Activated T-helper 1 cell treated with anti-CD3 and anti-CD28 coated beads, Interleukin-2, amount 50 U/mL, for 16 hours (primary cell): ENCODE measurements at places on chromosomes 12 and 14.

GRCh38 chr12:92496790-92497189 lies 206.0 kb upstream of the PLEKHG7 start:
- no peak for DNase-seq

- no peak for DNase-seq
Measured at GRCh38 chr12:5396541-5396940, 35.4 kb upstream of the NTF3 start.

DNA sequence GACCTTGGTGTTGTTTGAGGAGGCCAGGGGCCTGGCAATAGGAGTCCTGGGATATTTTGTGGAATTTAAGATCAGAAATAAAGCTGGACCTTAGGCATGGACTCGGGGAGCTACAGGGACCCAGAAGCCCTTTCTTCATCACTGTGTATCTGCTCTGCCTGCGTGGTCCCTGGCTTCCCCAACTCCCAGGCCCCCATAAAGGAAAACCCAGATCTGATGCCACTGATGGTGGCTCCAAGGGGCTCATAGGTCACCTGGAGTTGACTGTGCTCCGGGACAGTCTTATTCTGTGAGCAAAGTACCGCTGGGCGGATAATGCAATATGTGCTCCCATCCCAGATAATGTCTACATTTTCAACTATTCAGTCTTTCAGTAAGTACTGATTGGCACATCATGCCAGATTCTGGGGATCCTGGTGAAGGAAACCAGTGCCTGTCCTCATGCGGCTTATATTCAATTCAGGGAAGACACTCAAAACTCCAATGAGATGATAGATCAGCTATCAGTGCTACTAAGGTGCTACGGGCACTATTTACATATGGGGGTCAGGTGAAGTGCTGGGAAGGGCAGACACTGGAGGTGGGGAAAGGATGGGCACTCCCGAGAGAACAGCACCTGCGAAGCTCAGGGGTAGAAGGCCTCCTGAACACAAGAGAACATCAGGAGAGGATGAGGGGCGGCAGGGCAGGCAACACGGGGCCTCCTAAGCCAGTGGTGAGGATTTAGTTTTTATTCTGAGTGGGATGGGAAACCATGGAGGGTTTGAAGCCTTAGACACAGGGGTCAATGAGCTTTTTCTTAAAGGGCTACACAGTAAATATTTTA lies 5.5 kb upstream of the SELPLG start:
- no peak for DNase-seq

- DNase-seq: no peak
Measured at GRCh38 chr12:67996347-67996746, 7.1 kb downstream of the IFNG-AS1 start.

- no peak for DNase-seq
Measured at GRCh38 chr12:112830901-112831300, 39.4 kb downstream of the RPH3A start.

DNA sequence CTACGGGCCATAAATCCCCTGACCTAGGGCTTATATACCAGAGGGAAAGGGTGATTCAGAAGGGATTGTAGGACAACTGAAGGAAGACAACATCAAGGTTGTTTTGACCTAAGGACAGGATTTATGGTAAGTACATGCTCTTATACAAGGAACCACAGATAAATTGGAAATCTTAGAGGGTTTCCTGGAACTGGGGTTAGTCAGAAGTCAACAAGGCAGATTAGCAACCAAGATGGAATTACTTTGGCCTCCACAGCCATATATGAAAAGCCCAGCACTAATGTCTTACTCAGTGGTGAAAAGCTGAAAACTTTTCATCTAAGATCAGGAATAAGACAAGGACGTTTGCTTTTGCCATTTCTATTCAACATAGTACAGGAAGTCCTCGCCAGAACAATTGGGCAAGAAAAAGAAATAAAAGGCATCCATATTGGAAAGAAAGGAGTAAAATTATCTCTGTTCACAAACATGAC lies 5.4 kb downstream of the TMBIM4 start:
- no peak for DNase-seq

DNA sequence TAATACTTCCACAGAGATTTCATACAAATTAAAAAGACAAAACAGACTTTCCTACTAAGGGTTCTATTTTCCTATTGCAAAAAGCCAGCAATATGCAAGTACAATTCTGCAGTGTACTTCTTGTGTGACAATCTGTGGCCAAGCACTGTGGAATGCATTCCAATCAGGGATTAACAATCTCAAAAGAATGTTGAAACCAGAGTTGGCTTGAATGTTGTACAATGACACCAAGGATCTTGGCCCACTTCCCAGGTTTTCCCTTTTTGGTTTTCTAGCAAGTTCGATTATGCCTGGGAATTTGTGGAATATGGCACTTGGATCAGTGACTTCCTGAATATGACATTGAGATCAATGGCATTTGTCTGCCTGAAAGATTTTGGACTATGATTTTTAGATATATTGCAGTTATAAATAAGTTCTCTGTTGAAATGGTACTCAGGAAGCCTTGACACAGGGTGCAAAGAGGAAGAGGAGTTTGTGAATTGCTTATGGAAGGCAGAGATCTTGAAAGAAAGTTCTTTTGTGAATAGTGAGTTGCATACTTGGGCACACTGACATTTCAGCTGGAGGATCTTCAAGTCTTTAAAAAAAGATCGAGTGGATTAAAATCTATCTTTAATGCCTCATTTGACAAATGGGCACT lies 81.4 kb upstream of the FERMT2 start:
- no peak for DNase-seq

- no peak for DNase-seq
Measured at GRCh38 chr12:97760601-97761000, 298.0 kb downstream of the RMST start.

DNA sequence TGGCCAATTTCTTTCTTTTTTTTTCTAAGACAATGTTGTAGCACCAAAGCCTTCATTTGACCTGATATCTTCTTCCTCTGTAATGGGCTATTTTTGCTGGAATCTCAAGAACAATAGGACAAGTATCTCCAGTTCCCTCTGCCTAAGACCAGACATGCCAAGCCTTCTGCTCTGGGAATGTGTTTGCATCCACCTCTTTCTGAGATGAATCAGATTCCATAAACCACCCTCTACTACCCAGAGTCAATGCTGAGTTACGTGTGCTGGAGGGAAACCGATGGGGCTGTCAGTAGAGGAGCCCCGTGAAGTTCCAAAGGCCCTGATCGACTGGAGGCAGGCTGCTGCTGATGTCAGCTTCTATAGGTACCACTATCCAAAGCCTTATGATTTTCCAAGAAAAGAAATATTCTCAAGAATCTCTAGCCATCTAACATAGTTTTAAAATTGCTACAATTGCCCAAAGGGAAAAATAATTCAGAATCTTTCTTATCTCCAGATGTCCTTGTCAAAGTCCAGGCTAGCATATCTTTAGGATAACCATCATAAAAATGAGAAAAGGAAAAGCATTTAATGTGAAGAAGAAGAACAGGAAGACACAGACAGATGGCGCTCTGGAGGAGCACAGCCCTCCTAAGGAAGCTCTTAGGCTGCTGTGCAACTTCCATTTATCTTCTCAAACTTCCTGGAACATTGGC lies 101.9 kb downstream of the SLC8A3 start:
- DNase-seq: no peak

- no peak for DNase-seq
Measured at GRCh38 chr12:62933220-62933601, 1.7 kb downstream of the PPM1H start.

GRCh38 chr14:89027097-89027740 lies 202.8 kb downstream of the TTC8 start:
- peak; percentile 51 for DNase-seq

GRCh38 chr12:27534060-27534764 lies 10.2 kb downstream of the PPFIBP1 start:
- no peak for DNase-seq

DNA sequence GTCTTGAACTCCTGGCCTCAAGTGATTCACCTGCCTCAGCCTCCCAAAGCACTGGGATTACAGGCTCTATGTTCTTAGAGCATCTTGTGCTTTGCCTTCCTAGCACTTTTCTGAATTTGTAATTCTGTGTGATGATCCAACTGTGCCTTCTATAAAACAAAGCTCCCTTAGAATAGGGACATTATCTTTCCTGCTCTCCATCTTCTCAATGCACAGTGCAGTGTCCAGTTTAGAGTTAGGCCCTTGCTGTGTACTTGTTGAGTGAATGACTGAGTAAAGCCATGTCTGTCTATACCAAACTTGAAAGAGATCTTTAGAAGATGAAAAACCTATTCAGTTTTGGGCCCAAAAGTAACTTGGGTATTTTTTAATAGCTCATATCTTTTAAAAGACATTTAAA lies 5.2 kb downstream of the WDR20 start:
- DNase-seq: no peak

DNA sequence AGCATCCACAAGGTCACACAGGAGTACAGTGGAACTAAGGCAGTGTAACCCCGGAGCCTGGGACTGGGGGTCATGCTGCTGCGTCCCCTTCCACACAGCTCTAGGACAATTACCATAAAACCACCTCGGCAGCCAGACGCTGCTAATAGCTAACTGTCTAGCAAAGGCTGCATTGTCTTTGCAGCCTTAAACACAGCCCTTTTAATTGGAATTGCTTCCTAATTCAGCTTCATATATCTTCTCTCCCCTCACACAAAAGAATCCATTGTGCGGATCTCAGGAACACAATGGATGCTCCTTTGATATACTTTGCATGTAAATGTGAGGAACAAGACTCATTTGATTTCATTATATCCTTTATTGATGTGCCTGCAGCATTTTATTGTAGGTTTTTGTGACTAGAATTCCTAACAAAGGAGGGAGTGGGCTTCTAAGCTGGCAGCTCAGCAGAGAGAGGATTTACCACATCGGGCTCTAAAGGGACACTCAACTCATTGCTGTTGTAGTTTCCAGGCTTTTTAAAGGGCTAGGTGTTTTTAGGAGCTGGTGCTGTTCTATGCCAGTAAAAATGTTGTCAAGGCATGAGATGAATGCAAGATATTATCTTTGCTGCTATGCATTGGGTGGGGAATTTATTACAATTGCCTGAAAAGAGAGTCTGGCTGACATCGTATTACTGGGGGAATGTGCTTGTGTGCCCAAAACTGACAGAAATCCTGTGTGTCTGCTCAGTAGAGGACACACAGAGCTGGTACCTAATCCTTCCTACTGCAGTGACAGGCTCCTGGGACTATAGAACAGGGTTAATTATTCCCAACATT lies 30.4 kb upstream of the DACT1 start:
- DNase-seq: no peak

DNA sequence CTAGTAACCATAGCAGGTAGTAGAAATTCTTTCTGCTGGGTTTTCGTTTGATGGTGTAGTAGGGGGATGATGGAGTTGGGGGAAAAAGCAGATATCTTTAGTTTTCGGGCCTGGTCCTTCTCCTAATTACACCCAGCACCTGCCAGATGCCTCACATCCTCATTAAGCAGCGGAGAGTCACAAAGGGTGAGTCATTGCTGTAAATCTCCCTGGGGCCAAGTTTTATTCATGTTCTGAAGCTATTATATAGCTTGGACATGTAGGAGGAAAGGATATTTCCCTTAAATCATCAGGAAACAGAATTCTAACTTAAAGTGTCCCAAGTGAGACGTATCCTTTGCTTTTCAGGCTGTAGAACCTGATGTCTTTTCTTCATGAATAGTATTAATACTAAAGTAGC lies 4.9 kb upstream of the NECAP1 start:
- no peak for DNase-seq

- no peak for DNase-seq
Measured at GRCh38 chr14:95318399-95319311, 1.1 kb downstream of the CLMN start.

GRCh38 chr12:54058128-54058768 lies 4.6 kb downstream of the HOXC4 start:
- no peak for DNase-seq

GRCh38 chr12:14384783-14385638 lies 19.5 kb downstream of the ATF7IP start:
- DNase-seq: no peak

- DNase-seq: no peak
Measured at GRCh38 chr12:114405519-114406271, at the start of gene TBX5. TBX5 (minus strand) TSS chr12:114406144; CDS start chr12:114403898, 2,246 bp downstream.

DNA sequence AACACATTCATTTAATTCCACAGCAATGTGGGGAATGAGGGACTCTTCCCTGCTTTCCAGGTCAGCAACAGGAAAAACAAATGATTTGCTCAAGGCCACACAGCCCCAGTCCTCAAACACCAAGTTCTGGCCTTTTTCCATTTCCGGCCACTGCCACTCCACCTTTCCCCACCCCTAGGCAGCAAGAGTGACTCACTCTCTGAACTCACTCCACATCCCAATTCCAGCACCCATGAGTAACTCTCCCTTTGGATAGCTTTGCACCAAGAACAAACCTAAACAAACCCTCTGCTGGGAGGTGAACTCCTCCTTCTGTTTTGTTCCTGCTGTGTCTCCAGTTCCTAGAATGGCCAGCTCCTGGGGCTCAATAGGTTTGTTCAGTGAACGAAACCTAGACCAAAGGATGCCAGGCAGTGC lies 30.4 kb upstream of the PLEKHG6 start:
- DNase-seq: no peak

DNA sequence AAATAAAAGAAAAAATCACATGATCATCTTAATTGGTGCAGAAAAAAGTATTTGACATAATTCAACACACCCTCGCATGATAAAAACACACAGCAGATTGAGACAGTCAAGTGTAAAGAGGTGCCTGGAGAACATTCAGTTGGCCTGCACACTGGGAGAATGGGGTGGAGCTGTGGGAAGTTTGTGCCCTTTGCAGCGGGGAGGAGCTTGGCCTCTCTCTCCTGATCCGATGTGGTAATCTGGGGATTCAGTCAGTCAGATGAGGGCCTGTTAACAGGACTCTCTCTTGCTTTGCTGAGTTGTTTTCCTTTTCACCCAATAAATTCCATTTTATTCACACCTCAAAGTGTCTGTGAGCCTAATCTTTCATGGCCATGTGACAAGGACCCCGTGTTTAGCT lies 5.9 kb downstream of the SERPINA6 start:
- no peak for DNase-seq

- DNase-seq: no peak
Measured at GRCh38 chr12:77521508-77522115, 309.1 kb upstream of the NAV3 start.

GRCh38 chr14:55477680-55478079 lies 37.3 kb upstream of the TBPL2 start:
- DNase-seq: no peak

DNA sequence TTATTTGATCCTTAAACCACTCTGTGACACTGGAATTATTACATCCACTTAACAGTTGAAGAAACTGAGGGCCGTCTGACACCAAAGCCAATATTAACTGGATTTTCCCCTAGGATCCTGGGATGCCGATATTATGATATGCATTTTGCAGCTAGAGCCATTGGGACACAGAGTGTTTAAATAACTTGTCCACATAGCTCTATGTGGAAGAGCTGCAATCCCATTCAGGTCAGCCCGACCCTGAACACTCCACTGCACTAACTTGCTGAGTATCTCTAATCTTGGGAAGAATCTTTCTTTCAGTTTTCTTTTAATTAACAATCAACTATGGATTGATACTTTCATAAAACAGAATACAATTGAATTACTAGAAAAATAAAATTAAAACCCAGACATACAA lies 37.9 kb downstream of the RMST start:
- DNase-seq: no peak

GRCh38 chr12:53474819-53475218 lies 22.9 kb downstream of the PCBP2 start:
- no peak for DNase-seq

- DNase-seq: no peak
Measured at GRCh38 chr12:26029736-26030022, 71.2 kb downstream of the RASSF8 start.

GRCh38 chr14:104978746-104979691 lies 845 bp upstream of the AHNAK2 start:
- no peak for DNase-seq
